Aorta (tissue), 5 donors: ENCODE measurements at places on chromosomes 4 and X. TPM values are rescaled to one million over a fixed set of nuclear protein-coding genes. Genes with fewer than 3 reads are reported as not detected.

- H3K27ac ChIP-seq, result no peak overlapping the region
- no peaks in the 10 kb centered on the region for H3K36me3 ChIP-seq
- no peak for DNase-seq
- H3K27me3 ChIP-seq, result no peaks in the 10 kb centered on the region
- H3K4me1 ChIP-seq, result no peaks in the 10 kb centered on the region
Measured at GRCh38 chr4:186831574-186831973, 107.9 kb upstream of the FAT1 start.

- H3K4me1 ChIP-seq, result no peaks in the 10 kb centered on the region
- DNase-seq, result no peak
- no peaks in the 10 kb centered on the region for H3K27me3 ChIP-seq
- no peaks in the 10 kb centered on the region for H3K36me3 ChIP-seq
- H3K27ac ChIP-seq, result no peak overlapping the region
Measured at GRCh38 chr4:99855678-99856077, 38.5 kb downstream of the LAMTOR3 start.

DNA sequence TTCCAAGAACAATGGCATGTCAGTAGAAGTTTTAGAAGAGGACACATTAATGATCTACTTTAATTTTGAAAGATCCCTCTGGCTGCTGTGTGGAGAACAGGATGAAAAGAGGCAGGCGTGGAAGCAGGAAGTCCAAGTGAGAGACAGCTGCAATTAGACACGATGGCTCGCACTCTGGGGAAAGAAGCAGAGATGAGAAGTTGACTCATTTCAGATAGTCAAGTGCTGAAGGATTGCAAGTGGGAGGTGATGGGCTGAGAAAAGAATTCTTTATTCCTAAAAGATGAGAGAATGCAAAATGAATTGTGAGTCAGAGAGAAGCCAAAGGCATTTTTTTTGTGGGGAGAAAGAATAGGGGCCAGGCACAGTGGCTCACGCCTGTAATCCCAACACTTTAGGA, 16.5 kb downstream of the RXFP1 start:
- H3K4me1 ChIP-seq, result no peaks in the 10 kb centered on the region
- H3K27me3 ChIP-seq, result no peaks in the 10 kb centered on the region
- no peaks in the 10 kb centered on the region for H3K36me3 ChIP-seq
- H3K4me3 ChIP-seq, result no peak overlapping the region
- no peak overlapping the region for H3K27ac ChIP-seq

- no peaks in the 10 kb centered on the region for H3K36me3 ChIP-seq
- H3K4me1 ChIP-seq, result no peaks in the 10 kb centered on the region
- no peak overlapping the region for H3K4me3 ChIP-seq
- no peaks in the 10 kb centered on the region for H3K27me3 ChIP-seq
- DNase-seq, result no peak
- H3K27ac ChIP-seq, result no peak overlapping the region
Measured at GRCh38 chrX:110852180-110852579, 56.6 kb upstream of the CHRDL1 start.

GRCh38 chrX:21770631-21771321, 12.9 kb upstream of the SMPX start:
- no peaks in the 10 kb centered on the region for H3K4me1 ChIP-seq
- no peak for DNase-seq
- H3K27me3 ChIP-seq, result no peaks in the 10 kb centered on the region
- no peaks in the 10 kb centered on the region for H3K36me3 ChIP-seq
- H3K4me3 ChIP-seq, result no peak overlapping the region
- no peak overlapping the region for H3K27ac ChIP-seq

DNA sequence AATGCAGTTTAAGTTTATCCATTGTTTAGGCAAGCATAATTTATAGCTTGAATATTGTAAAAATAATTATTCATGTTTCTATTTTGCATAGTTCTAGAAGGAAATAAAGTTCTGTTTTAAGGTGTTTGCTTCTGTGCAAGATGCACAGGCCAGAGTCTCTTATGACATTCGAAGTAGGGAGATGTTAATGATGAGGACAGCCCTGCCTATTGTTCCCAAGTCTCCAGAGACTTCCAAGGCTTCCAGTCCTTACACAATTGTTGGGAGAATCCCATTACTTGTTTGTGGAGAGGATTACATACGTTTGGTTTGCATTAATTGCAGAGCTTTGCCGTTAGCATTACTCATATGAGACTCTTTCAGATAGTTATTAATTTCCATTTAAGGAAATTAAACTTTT, 96.2 kb upstream of the ANK2 start:
- H3K27ac ChIP-seq, result no peak overlapping the region
- H3K36me3 ChIP-seq, result no peaks in the 10 kb centered on the region
- H3K4me1 ChIP-seq, result no peaks in the 10 kb centered on the region
- no peak for DNase-seq
- no peaks in the 10 kb centered on the region for H3K27me3 ChIP-seq

DNA sequence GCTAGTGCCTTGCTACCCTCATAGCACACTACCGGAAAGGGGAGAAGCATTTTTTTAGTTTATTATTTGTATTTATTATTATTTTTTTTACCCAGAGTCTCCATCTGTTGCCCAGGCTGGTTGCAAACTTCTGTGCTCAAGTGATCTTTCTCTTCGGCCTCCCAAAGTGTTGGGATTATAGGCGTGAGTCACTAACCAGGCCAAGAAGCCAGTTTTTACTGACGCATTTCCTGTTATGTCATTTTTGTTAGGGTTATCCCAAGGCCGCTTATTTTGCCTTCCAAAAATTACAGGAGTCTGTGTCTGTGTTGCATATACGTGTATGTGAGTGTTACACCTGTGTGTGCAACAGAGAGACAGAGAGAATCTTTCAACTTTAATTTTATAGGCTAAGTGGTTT, 404.5 kb downstream of the GBA3 start:
- no peaks in the 10 kb centered on the region for H3K36me3 ChIP-seq
- H3K4me1 ChIP-seq, result no peaks in the 10 kb centered on the region
- DNase-seq, result no peak
- no peak overlapping the region for H3K27ac ChIP-seq
- H3K4me3 ChIP-seq, result no peak overlapping the region

GRCh38 chr4:4981427-4981826, 37.8 kb downstream of the CYTL1 start:
- H3K36me3 ChIP-seq, result no peaks in the 10 kb centered on the region
- DNase-seq, result no peak
- no peak overlapping the region for H3K27ac ChIP-seq
- H3K27me3 ChIP-seq, result no peaks in the 10 kb centered on the region

GRCh38 chrX:39693298-39693697, 404.5 kb downstream of the BCOR start:
- H3K36me3 ChIP-seq, result no peaks in the 10 kb centered on the region
- H3K4me1 ChIP-seq, result no peaks in the 10 kb centered on the region
- no peak overlapping the region for H3K27ac ChIP-seq
- H3K4me3 ChIP-seq, result no peak overlapping the region

- H3K27ac ChIP-seq, result no peak overlapping the region
- no peaks in the 10 kb centered on the region for H3K36me3 ChIP-seq
- no peak for DNase-seq
- no peaks in the 10 kb centered on the region for H3K27me3 ChIP-seq
- H3K4me3 ChIP-seq, result no peak overlapping the region
- H3K4me1 ChIP-seq, result no peaks in the 10 kb centered on the region
Measured at GRCh38 chrX:140360284-140360683, 144.6 kb downstream of the SOX3 start.

DNA sequence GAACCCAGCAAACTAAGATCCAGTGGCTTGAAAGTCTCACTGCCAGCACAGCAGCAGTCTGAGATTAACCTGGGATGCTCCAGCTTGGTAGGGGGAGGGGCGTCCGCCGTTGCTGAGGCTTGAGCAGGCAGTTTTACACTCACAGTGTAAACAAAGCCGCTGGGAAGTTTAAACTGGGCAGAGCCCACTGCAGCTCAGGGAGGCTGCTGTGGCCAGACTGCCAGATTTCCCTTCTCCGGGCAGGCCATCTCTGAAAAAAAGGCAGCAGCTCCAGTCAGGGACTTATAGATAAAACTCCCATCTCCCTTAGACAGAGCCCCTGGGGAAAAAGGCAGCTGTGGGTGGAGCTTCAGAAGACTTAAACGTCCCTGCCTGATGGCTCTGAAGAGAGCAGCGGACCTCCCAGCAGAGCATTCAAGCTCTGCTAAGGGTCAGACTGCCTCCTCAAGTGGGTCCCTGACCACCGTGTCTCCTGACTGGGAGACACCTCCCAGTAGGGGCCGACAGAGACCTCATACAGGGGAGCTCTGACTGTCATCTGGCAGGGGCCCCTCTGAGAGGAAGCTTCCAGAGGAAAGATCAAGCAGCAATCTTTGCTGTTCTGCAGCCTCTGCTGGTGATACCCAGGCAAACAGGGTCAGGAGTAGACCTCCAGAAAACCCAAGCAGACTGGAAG, 45.1 kb upstream of the CDX4 start:
- no peak for DNase-seq
- H3K4me3 ChIP-seq, result no peak overlapping the region
- no peak overlapping the region for H3K27ac ChIP-seq
- H3K36me3 ChIP-seq, result no peaks in the 10 kb centered on the region

GRCh38 chr4:2787230-2788100, 5.4 kb upstream of the SH3BP2 start:
- H3K4me1 ChIP-seq, result no peaks in the 10 kb centered on the region
- H3K27ac ChIP-seq, result no peak overlapping the region
- H3K4me3 ChIP-seq, result no peak overlapping the region
- DNase-seq, result peak; percentile 73
- H3K36me3 ChIP-seq, result no peaks in the 10 kb centered on the region

GRCh38 chr4:84496706-84497503, 2.2 kb downstream of the NKX6-1 start:
- H3K4me1 ChIP-seq, result no peaks in the 10 kb centered on the region
- H3K27ac ChIP-seq, result no peak overlapping the region
- H3K27me3 ChIP-seq, result peaks cover 3% of the 10 kb centered on the region
- H3K36me3 ChIP-seq, result no peaks in the 10 kb centered on the region
- DNase-seq, result no peak

GRCh38 chrX:20514358-20514757, 247.6 kb upstream of the RPS6KA3 start:
- DNase-seq, result no peak
- no peaks in the 10 kb centered on the region for H3K36me3 ChIP-seq
- no peak overlapping the region for H3K4me3 ChIP-seq
- H3K4me1 ChIP-seq, result no peaks in the 10 kb centered on the region
- H3K27me3 ChIP-seq, result no peaks in the 10 kb centered on the region
- H3K27ac ChIP-seq, result no peak overlapping the region

DNA sequence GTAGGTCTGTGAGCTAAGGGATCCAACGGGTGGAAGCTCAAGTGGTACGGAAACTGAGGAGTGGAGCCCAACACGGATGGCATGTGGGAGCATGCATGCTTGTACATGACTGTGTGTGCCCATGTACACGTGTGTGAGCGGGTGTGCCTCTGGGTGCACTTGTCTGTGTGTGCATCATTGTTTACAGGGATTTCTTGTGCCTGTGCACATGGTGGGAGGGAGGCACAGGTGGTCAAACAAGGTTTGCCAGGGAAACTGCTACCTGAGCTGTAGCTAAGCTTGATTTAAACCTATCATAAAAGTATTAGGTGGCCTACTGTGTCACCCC, 122.5 kb upstream of the MAMLD1 start:
- H3K27me3 ChIP-seq, result no peaks in the 10 kb centered on the region
- no peaks in the 10 kb centered on the region for H3K4me1 ChIP-seq
- no peak overlapping the region for H3K4me3 ChIP-seq
- H3K36me3 ChIP-seq, result no peaks in the 10 kb centered on the region
- DNase-seq, result no peak

DNA sequence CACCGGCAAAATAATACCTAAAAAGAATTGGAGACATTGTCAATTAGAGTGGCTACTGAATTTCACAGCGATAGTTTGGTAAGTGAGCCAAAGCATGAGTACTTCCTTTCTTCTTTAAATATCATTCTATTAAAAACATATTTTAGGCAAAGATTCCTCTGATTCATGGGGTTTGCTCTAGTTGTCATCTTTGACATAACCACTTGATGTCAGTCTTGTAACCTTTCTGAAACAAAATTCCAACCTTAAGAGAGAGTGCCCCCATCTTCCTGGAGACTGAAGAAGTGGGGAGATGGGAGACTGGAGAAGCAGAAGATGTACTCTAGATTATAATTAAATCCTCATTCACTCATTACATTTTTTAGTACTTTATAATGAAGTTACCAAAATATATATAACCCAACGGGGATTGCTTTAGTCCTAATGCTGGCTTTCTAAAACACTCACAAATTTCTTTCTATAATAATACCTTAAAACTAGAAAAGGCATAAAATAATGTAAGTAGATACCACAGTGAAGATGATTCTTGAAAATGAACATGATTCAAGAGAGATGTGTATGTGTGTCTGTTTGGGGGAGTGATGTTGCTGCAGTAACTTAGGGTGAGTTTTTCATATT, 96.4 kb downstream of the EMCN start:
- no peak overlapping the region for H3K27ac ChIP-seq
- peaks cover 3% of the 10 kb centered on the region for H3K4me1 ChIP-seq
- H3K36me3 ChIP-seq, result no peaks in the 10 kb centered on the region
- H3K27me3 ChIP-seq, result no peaks in the 10 kb centered on the region

- no peaks in the 10 kb centered on the region for H3K36me3 ChIP-seq
- H3K27ac ChIP-seq, result no peak overlapping the region
- H3K4me3 ChIP-seq, result no peak overlapping the region
- no peak for DNase-seq
- H3K4me1 ChIP-seq, result no peaks in the 10 kb centered on the region
Measured at GRCh38 chr4:66849596-66849995, 695.7 kb downstream of the CENPC start.

- H3K4me1 ChIP-seq, result no peaks in the 10 kb centered on the region
- no peaks in the 10 kb centered on the region for H3K27me3 ChIP-seq
- H3K36me3 ChIP-seq, result no peaks in the 10 kb centered on the region
- no peak overlapping the region for H3K27ac ChIP-seq
- DNase-seq, result no peak
- H3K4me3 ChIP-seq, result no peak overlapping the region
Measured at GRCh38 chrX:71637253-71637618, 18.9 kb upstream of the CXCR3 start.

GRCh38 chrX:125295337-125295736, 24.3 kb upstream of the TEX13C start:
- H3K27ac ChIP-seq, result no peak overlapping the region
- H3K27me3 ChIP-seq, result no peaks in the 10 kb centered on the region
- H3K4me3 ChIP-seq, result no peak overlapping the region
- no peaks in the 10 kb centered on the region for H3K36me3 ChIP-seq
- no peak for DNase-seq

GRCh38 chr4:124647599-124647998, 64.9 kb downstream of the ANKRD50 start:
- H3K27ac ChIP-seq, result no peak overlapping the region
- no peaks in the 10 kb centered on the region for H3K4me1 ChIP-seq
- H3K4me3 ChIP-seq, result no peak overlapping the region
- DNase-seq, result no peak
- H3K36me3 ChIP-seq, result no peaks in the 10 kb centered on the region

GRCh38 chr4:4689694-4690440, 148.0 kb upstream of the STX18 start:
- H3K27ac ChIP-seq, result no peak overlapping the region
- no peak overlapping the region for H3K4me3 ChIP-seq
- H3K36me3 ChIP-seq, result no peaks in the 10 kb centered on the region
- no peak for DNase-seq
- no peaks in the 10 kb centered on the region for H3K4me1 ChIP-seq

The SCD5 gene
- 6.0 TPM for total RNA-seq

The OCRL gene
- total RNA-seq, result 23.0 TPM

The DKC1 gene
- 25.2 TPM for total RNA-seq

The RNF175 gene
- total RNA-seq, result not detected

The CDS1 gene
- total RNA-seq, result 0.48 TPM

The PCDH7 gene
- 232 TPM for total RNA-seq

The HMGB3 gene
- total RNA-seq, result 3.6 TPM

The ZAR1 gene
- total RNA-seq, result not detected

The XAGE1B gene
- total RNA-seq, result not detected
